Inflammatory macrophage treated with lipopolysaccharide for 1 hour (primary cell): ENCODE measurements at places on chromosomes 3 and 15.

DNA sequence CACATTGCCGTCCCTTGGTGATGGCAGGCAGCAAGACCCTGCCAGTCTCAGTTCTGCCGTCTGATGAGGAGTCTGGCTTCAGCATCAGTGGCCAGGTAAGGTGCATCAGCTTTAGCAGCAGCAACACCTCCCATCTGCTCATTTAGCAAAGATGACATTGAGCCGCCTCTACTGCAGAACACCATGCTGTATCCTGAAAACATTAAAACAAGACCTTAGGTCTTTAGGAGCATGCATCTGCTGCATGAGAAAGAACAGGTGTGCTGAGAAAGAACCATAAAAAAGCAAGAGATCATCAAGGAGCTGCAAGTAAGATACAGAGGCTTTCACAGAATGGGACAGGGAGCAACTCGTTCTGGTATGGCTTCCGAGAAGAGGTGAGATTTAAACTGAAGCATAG lies 87.5 kb downstream of the SCN11A start:
- DNase-seq, result no peak

- DNase-seq, result peak; percentile 6
Observed at GRCh38 chr15:79617071-79617470, 184.9 kb downstream of the MINAR1 start.

DNA sequence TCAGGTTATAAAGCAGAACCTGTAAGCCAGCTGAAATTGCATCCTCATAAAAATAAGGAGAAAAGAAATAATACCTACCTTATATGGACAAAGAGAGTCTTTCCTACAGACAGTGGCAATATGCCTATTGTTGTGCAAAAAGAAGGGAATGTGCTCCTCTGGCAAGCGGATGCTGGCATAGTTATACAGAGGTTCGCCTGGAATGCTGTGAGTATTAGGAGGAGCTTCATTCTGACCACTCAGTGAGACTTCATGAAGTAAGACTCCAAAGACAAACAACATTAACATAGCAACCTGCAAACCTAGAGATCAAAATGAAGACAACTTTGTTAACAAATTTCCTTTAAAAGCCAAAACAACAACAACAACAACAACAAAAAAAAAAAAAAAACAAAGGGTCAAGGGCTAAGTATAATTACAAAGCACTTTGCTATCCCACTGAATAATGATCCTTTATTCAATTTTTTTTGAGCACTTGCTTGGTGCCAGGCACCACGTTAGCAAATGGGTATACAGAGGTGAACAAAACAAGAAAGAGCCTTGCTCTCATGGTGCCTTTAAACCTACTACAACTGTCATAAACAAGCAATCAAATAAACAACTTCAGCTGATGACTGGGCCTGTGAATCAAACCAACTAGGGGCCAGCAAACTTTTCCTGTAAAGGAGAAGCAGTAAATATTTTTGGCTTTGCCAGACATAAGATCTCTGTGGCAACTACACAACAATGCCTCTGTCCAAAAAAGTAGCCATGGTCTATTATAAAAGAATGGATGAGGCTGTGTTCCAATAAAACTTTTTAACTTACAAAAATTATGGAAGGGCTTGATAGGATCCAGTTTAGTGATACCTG lies 3.7 kb downstream of the EOGT start:
- DNase-seq, result no peak

GRCh38 chr15:86630946-86631345 lies 551.3 kb downstream of the AGBL1 start:
- DNase-seq, result no peak

GRCh38 chr3:151367448-151367847 lies 17.1 kb downstream of the P2RY12 start:
- no peak for DNase-seq

GRCh38 chr3:112858410-112859069 lies 11.9 kb upstream of the CD200R1L start:
- DNase-seq, result peak; percentile 84

GRCh38 chr3:88926221-88926620 lies 181.2 kb upstream of the EPHA3 start:
- no peak for DNase-seq

DNA sequence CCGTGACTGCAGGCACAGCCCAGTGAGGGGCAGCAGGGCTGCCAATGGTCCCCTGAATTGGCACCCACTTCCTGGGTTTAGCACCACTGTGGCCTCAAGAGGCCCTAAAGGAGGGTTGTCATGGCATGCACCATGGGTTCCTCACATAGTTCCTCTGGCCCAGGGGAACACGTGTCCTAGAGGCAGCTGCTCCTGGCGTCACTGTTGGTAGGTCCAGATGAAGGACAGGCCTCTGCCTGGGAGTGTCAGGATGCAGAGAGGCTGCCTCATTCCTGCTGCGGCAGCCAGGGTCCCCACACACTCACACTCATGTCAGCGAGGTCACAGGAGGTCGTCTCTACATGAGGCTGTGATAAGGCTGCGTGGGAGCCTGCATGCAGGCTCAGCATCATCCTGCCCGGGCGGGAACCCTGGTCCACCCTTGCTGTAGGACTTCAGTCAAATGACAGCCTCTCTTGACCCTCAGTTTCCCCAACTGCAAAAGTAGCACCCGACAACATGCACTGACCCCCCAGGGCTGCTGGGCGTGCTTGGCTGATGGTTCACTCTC lies 26.1 kb upstream of the SFMBT1 start:
- DNase-seq, result no peak

GRCh38 chr3:62662677-62663076 lies 212.5 kb downstream of the CADPS start:
- no peak for DNase-seq

DNA sequence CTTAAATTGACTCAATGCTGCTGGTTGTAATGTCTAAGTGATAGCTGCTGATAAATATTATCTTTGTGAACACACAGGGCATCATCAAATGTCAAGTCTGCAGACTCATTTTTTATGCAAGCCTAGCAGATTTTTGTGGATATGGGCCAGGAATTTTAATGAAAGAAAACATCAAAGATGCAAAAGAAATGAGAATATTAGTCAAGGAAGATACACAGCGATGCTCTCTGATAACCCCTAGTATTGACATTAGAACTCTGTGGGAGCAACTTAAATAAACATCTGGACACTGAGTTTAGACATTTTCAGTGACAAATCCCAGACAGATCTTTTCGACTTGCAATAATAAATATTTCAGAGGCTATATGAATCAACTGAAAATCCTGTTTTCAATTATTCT lies 28.3 kb downstream of the POLR2M start:
- no peak for DNase-seq

GRCh38 chr15:74835312-74835823 lies 7.6 kb downstream of the ULK3 start:
- DNase-seq, result peak; percentile 34

DNA sequence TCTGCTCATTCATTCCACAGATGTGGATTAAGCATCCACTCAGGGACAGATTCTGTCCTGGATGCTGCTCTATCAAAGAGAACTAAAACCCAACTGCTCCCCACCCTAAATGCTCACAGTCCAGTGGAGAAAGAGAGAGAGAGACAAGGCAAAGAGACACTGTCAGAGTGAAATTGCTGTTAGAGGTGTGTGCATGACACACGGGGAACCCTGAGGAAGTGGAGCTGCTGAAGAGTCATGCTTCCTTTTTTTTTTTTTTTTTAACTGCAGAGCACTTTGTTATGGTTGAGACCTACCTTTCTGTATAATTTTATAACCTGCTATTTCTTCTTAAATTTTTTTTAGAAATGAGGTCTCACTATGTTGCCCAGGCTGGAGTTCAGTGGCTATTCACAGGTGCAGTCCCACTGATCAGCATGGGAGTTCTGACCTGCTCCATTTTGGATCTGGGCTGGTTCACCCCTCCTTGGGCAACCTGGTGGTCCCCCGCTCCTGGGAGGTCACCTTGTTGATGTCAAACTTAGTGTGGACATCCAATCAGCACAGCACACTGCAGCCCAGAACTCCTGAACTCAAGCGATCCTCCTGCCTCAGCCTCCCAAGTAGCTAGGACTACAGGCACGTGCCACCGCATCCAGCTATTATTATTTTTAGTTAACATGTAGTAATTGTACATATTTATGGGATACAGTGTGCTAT lies 18.2 kb upstream of the PSTPIP1 start:
- DNase-seq, result peak; percentile 50

- DNase-seq, result no peak
Observed at GRCh38 chr3:193903966-193904365, 232.0 kb upstream of the HES1 start.

DNA sequence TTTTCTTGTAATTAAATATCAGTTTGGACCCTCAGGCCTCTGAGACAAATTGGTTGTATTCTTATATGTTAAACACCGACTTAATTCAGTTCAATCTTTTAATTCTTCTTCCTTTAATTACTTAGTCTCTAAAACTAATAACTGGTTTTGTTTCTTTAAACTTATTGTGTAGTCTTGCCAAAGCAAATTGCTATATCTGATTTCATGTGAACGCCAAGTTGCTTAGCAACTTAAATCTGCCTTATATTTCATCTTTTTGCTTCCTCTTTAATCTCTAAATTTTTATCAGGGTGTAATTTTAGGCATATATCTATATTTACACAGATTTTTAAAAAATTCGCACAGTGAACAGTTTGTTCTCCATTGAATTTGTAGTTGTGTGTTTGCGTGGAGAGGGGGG lies 82.2 kb downstream of the CADM2 start:
- DNase-seq, result no peak

- DNase-seq, result no peak
Observed at GRCh38 chr3:62011666-62012065, 361.7 kb downstream of the FEZF2 start.

DNA sequence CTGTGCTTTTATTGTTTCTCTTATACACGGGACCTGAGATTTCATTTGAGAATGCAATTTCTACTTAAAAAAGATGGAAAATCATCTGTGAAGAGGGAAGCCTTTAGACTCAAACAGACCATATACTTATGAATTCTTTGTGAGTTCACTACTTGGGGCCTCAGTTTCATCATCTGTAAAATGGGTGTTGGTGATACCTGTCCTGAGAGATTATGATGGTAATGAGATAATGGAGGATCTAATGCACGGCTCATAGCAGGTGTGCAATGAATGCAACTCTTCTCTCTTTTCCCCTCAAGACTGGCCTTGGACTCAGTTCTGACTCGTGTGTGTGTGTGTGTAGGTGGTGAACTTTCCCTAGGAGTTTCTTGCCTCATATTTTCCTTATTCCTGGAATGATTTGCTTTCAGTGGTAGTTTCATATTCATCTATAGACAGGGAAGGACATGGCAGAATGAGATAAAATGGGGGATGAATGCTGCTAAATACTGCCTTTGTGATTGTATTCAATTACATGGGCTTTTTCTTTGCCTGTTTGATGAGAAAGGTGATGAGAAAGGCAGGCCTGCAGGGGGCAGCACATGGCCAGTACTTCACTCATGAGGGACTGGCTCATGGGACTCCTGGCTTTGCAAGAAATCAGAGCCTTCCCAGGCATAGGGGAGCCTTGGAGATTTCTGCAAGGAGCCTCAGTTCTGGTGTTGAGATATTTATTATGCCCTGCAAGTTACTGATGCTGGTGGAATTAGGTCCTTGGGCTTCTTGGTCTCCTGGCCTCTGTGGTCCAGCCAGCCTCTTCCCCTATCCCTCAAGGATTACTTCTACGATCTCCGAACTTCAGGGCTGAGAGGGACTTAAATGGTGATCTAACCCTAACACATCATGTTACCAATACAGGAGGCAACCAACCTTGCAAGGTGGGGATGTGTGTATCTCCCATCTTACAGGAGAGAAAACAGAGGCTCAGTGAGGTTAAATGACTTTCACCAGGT lies 70.7 kb downstream of the RPLP1 start:
- peak; percentile 38 for DNase-seq

DNA sequence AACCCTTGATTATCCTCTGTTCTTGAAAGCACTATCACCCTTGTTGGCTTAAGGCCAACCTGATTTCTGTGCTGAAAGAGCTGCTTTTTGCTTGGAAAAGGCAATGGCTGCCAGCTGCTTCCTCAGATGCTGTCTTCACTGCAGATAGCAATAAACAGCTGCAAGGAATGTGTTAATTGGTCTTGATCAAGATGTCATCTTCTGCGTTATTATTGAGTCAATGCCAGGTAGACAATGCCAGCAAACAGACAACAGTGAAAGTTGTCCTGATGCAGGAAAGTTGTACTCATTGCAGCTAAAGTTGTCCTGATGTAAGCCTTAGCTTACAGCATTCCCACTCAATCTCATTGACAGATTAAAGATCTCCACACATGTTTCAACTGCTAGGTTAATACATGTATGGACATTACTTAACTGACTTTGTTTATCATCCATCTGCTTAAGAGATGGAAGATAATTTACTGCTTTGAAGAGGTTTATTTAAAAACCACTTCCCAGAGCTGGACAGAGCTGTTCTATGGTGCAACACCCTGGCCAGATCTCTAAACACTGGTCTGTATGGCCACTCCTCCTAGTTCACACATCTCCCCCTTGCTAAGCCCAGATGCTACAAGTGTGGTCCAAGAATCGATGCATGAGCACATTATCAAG lies 251.0 kb upstream of the MCTP2 start:
- no peak for DNase-seq

DNA sequence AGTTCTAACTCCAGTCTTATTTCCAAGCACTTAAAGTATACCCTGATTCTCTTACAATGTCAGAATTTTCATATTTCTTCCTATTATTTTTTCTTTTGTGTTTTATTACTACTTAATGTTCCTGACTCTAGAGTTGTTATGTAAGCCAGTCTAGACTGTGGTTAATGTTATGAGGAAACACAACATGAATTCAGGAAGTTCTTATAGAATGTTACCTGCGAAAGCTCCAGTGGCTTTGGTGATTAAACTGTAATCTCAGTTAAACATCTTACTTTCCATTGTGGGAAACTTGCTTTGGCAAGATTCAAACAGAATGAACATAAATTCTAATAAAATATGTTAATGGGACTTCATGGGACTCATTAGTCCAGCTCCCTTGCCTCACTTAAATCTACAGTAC lies 36.6 kb upstream of the CHL1 start:
- no peak for DNase-seq

DNA sequence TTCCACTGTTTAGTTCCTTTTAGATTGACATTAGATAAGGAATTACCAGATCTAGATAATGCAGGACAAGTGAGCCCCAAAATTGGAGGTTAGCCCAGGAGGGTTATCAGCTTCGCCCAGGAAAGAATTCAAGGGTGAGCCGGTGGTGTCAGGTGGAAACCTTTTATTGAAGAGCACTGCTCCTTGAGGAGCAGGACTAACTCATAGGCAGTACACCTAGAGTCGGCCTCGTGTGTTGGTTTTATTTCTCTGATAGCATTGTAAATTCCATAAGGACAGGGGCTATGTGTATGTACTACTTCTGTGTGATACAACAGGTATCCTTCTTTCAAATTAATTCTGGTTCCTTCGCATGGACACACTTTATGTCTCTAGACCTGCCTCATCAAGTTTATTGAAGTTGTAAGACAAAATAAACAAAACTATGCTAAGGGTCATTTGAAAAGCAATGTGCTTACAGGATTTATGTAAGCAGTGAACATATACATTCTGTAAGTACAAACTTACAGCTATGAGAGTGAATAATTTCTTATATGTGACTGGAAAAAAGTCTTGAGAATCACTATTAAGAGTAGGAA lies 57.2 kb downstream of the SNX4 start:
- DNase-seq, result no peak
